Activated naive CD4-positive, alpha-beta T cell treated with anti-CD3 and anti-CD28 coated beads for 36 hours (primary cell): ENCODE measurements at places on chromosomes 7 and 10.

- no peak for DNase-seq
These were observed 65.7 kb downstream of the AOAH start for GRCh38 chr7:36658335-36659171.

GRCh38 chr7:118429141-118429540 lies 204.6 kb downstream of the ANKRD7 start:
- DNase-seq, result no peak

- DNase-seq, result no peak
These were observed 275.4 kb downstream of the PARD3 start for GRCh38 chr10:34539533-34540315.

DNA sequence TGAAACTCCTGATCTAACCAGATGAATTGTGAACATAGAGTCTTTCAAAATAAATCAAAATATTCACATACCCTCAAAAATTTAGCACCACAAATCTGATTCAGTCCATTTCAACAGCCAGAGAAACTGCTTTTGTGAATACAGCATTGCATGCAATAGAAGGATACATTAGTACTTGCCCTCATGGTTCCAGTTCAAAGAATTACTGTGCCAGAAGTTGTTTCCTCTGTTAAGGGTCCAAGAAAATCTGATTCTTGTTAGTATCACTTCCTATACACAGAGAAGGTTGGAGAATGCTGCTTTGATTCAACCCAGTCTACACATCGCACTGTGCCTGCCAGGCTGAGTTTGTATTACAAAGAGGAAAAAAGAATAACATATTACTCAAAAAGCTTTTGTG lies 115.6 kb downstream of the TFEC start:
- DNase-seq, result no peak

GRCh38 chr10:60877061-60877776 lies 66.8 kb downstream of the RHOBTB1 start:
- DNase-seq, result no peak

DNA sequence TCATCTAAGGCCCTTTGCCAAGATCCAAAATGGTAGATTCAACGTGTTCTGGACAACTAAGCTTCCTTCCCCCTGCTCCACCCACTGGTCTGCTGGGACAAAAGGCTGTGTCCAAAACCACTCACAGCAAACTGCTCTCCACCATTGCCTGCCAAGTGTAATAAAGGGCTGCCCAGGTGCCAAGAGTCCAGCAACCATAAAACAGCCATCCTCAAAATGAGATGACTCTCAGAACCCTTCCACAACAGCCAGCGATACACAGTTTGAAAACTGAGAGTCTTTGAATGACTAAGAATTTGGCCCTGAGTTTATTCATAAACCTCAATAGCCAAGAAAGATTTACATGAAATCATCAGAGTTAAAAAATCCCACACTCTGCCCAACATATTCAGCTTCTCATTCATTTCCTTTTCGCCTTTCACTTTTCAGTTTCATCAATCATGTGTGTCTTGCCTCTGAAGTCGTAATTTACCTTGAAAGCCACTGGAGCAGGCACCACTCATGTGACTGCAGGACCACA lies 658.1 kb upstream of the MGMT start:
- DNase-seq, result no peak
